ENCODE measurements at places on chromosomes 7 and 10.

GRCh38 chr10:116101616-116102315 lies 171.2 kb downstream of the GFRA1 start:
- no peak for DNase-seq

DNA sequence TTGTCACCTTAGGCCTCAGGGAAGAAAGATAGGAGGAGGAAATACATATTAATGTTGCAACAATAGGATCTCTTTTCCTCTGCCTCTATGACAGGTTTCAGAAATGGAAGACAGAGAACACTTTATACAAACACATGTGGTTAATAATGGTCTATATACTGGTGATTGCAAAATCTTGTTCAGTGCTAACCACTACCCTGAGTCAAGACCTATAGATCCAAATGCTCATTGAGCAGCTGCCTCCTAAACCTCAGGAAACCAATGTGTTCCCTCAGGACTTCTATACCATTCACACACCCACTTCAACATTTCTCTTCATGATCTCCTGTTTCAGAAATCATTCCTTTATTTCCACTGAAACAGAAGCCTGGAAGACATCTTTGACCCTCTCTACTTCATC lies 32.5 kb upstream of the VWDE start:
- no peak for DNase-seq

GRCh38 chr10:129501652-129502436 lies 34.8 kb downstream of the MGMT start:
- DNase-seq = no peak

- DNase-seq = no peak
These were observed 8.0 kb downstream of the DGKI start for GRCh38 chr7:137838706-137839315.

DNA sequence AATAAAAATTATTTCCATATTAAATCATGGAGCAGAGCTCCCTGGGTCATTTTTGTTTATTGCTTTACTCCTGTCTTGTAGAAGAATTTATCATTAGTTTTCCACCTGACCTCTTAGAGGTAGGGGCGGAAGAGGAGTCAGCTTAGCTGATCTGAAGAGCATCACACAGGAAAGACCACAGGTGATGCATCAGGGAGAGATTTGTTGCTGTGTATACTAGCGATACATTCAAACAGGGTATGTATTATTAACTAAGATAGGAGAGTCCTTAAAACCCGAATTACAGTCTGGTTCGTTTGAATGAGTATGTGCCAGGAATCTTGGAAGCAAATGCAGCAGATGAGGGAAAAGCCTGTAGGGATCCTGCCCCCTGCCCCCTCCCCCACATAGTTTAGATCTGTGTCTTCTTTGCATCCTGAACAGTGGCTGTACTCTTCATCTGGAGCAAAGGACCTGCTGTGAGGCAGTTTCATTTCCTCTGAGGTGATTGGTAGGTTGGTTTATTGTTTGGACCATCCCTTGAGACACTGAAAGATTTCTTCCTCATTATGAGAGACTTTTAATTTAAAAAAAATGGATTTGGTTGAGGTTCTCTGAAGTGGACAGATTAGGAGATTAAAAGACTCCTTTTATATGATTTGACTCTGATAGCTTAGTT lies 177.0 kb downstream of the SND1 start:
- DNase-seq = no peak

DNA sequence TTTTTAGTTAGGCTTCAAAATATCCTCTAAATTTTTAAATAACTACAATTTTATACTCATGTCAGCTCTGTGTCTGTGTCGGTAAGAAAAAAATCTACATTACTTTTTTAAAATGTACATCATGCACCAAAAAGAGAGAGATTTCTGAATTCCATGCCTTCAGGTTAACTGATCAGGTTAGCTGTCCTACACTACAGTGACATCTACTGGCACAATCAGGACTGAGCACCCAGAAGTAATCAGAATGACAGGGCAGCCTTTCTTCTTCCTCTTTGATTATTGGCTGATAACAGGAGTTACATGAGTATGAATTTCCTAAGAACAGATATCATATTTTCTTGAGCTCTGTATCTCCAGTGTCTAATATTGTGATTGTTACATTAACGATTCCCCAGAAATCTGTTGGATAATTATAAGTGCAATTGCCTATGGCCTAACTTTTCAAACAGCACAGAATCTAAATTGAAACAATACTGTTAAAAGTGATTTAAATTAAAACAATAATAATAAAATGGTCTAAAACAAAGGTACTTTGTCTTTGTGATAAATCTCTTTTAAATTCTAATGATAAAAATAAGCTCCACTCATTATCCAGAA lies 41.8 kb upstream of the HYCC1 start:
- peak; percentile 14 for DNase-seq

GRCh38 chr10:120188950-120189349 lies 268.1 kb upstream of the PLPP4 start:
- DNase-seq = no peak

- no peak for DNase-seq
These were observed 65.7 kb downstream of the SND1 start for GRCh38 chr7:127717502-127718339.

DNA sequence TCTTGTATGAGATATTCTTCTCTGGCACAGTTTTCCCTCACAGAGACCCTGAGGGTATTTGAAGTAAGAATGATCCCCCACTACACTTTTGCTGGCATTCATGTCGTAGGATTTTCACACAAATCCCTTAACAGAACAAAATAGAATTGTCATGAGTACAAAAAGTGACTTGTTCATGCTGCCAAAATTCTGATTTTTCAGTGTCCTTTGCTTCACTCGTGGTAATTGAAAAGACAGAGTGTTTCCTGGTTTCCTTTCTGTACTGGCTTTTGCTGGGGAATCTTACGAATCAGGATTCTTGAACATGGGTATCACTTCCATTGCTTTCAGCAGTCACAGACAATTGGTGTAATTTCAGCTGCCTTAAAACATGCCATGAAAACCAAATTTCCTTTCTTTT lies 756.3 kb downstream of the REEP3 start:
- no peak for DNase-seq

- no peak for DNase-seq
These were observed 173.9 kb downstream of the ELFN1 start for GRCh38 chr7:1843921-1844335.

- no peak for DNase-seq
These were observed 80.7 kb upstream of the EMX2 start for GRCh38 chr10:117461766-117462423.

- DNase-seq = no peak
These were observed 52.0 kb upstream of the STEAP1B start for GRCh38 chr7:22551768-22552513.

GRCh38 chr10:3464760-3465405 lies 292.3 kb upstream of the PITRM1 start:
- DNase-seq = no peak

DNA sequence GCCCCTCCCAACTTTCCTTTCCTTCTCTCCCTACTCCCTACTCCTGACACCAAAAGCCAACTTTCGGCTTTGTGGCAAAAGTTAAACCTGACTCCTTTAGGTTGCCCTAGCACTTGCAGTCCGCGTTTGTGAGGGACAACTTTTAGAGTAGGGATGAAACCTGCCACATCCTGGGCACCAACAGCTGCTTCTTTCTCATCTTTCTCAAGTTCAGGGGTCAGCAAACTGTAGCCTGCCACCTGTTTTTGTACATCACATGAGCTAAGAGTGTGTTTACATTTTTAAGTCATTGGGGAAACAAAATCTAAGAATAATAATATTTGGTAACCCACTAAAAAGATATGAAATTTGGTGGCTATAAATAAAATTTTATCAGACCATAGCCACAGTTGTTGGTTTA lies 660.6 kb downstream of the KCNMA1 start:
- no peak for DNase-seq

- DNase-seq = no peak
These were observed 620.8 kb downstream of the KCNMA1 start for GRCh38 chr10:77016855-77017254.

- no peak for DNase-seq
These were observed 7.9 kb upstream of the NKX2-3 start for GRCh38 chr10:99524736-99525380.

GRCh38 chr7:16939161-16939560 lies 57.4 kb upstream of the AGR3 start:
- DNase-seq = no peak

Data from occipital lobe (tissue), 3 donors.